Naive thymus-derived CD4-positive, alpha-beta T cell (primary cell): ENCODE measurements at places on chromosomes 11 and 22. TPM values are rescaled to one million over a fixed set of nuclear protein-coding genes. Genes with fewer than 3 reads are reported as not detected.

DNA sequence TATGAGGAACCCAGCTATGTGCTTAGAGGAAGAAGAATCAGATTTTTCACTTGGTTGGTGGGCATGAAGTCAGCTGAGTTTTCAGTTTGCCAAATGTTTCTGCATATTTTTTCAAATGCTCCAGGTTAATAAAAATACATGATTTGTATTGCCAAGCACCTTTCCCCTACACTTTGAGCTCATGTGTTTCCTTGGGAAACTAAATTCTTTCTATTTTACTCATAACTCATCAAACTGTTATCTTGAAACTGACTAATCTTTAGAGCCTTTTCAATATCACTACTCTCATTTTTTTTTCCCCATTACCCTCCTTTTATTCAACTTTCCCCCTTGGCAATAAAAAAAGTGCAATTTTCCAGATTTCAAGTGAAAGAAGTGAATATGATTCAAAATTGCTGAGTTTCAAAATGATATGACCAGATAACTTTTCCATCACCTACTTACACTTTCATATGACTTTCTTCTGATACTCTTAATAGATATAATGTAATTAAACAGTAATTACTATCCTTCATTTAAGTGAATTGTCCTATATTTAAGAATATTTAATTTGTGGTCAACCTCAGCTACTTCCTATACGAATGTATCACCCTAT lies 91.9 kb upstream of the SOX6 start:
- H3K36me3 ChIP-seq: no peaks in the 10 kb centered on the region
- H3K4me3 ChIP-seq: no peak overlapping the region
- no peaks in the 10 kb centered on the region for H3K27me3 ChIP-seq

Gene PLAAT2
- total RNA-seq: not detected

GRCh38 chr11:117199916-117200812 lies 994 bp downstream of the TAGLN start:
- no peak overlapping the region for H3K27ac ChIP-seq
- H3K4me3 ChIP-seq: no peak overlapping the region
- H3K36me3 ChIP-seq: no peaks in the 10 kb centered on the region
- no peak for DNase-seq
- no peaks in the 10 kb centered on the region for H3K27me3 ChIP-seq

DNA sequence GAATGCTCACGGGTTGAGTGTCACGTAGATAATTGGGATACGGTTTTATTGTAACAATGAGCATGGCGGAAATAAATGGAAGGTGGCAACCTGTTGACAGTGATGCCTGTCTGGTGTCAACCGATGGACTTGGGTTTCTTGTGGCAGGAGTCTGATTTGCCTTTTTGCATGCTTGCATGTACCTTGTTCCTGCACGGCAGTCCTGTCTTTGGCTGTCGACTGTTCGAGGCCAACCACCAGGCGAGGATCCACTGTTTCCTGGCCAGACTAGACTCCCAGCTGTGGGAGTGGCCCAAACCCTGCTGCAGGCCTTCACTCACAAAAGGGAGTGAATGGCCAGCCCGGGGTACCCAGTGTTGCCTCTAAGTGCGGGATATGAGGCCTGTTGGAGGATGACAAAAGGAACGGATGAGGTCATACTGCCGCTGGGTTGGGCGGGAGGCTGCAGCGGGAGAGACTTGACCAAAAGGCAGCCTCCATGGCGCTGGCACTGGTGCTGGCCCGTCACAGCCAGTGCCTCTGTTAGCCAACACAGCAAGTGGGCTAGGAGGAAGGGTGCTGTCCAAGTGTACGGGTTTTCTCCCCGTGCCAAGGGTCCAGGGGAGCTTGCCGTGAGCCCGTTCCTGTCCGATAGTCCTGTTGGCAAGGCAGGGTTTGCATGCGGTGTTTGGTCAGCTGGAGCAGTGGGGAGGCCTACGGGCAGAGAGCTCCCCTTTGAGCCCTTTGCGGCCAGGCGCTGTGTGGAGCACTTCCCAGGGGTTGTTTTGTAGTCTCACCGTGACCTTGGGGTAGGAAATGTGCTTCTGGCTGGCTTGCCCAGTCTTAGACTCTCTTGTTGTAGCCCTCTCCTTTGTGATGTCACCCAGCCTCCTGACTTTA lies 974 bp downstream of the DGCR8 start:
- H3K4me1 ChIP-seq: peaks cover 23% of the 10 kb centered on the region
- H3K36me3 ChIP-seq: peaks cover 7% of the 10 kb centered on the region
- DNase-seq: no peak
- H3K4me3 ChIP-seq: peak overlapping the region; percentile 77
- H3K27me3 ChIP-seq: no peaks in the 10 kb centered on the region
- H3K27ac ChIP-seq: peak overlapping the region; percentile 74

- no peak overlapping the region for H3K27ac ChIP-seq
- H3K27me3 ChIP-seq: no peaks in the 10 kb centered on the region
- H3K36me3 ChIP-seq: peaks cover 59% of the 10 kb centered on the region
Observed at GRCh38 chr22:24355574-24355973, 71.8 kb upstream of the ADORA2A start.

DNA sequence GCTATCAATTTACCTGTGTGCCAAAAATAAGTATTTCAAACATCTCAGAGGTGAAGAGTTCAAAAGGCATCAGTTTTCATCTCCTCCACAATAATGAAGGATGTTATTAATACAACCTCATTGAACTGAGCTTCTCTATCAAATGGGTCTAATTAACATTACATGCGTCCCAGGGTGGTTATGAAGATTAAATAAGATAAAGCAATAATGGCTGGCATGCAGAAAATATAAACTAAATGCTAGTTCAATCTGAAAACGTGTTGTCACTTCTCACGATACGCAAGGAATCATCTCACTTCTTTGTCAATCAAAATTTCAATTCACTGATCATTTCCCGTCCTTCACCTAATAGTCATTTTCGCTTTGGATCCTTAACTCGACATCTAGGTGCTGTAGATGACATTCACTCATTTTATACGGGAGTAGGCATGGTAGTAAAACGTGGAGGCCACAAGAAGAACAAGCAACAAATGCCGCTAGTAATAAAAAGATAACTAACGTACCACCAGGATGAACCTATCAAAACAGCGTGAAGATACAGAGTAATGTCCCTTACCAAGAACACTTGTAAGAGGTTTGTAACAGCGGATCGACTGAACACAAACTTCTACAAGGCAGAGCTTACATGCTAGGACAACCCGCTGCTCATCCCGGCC lies 918 bp downstream of the CHORDC1 start:
- H3K4me1 ChIP-seq: peaks cover 27% of the 10 kb centered on the region
- H3K27me3 ChIP-seq: no peaks in the 10 kb centered on the region
- H3K27ac ChIP-seq: peak overlapping the region; percentile 86
- DNase-seq: no peak

Gene SCGB1A1
- not detected for total RNA-seq
